Ovary (tissue), 10 donors: ENCODE measurements at places on chromosomes 5 and 9. TPM values are rescaled to one million over a fixed set of nuclear protein-coding genes. Genes with fewer than 3 reads are reported as not detected.

Gene EPB41L4A
- total RNA-seq, result 8.2 TPM

Gene HTR4
- 0.08 TPM for total RNA-seq

Gene DMRTA1
- 0.30 TPM for total RNA-seq

Gene NPR3
- 2.9 TPM for total RNA-seq

Gene MYMK
- total RNA-seq, result not detected

Gene TAF11L5
- not detected for total RNA-seq

Gene ANKRD34B
- total RNA-seq, result not detected

Gene MYOZ3
- 0.36 TPM for total RNA-seq

Gene TMEM215
- total RNA-seq, result not detected

Gene ZCCHC9
- 18.8 TPM for total RNA-seq

Gene WHRN
- total RNA-seq, result 13.4 TPM

Gene TAF1L
- not detected for total RNA-seq

Gene KCNN2
- 0.96 TPM for total RNA-seq

Gene PCDHA3
- 1.1 TPM for total RNA-seq

Gene FOXE1
- total RNA-seq, result not detected

Gene CER1
- not detected for total RNA-seq

Gene LCN1
- total RNA-seq, result not detected

Gene ARID3C
- total RNA-seq, result not detected

Gene SPATA31A3
- not detected for total RNA-seq

Gene GDNF
- total RNA-seq, result 0.23 TPM

Gene LHX6
- 6.9 TPM for total RNA-seq

Gene OMD
- total RNA-seq, result 20.3 TPM

Gene SCGB3A2
- 0.47 TPM for total RNA-seq

Gene SH3TC2
- total RNA-seq, result 0.28 TPM

Gene CLIC3
- 0.71 TPM for total RNA-seq
